ENCODE measurements at places on chromosomes 1 and 21.

DNA sequence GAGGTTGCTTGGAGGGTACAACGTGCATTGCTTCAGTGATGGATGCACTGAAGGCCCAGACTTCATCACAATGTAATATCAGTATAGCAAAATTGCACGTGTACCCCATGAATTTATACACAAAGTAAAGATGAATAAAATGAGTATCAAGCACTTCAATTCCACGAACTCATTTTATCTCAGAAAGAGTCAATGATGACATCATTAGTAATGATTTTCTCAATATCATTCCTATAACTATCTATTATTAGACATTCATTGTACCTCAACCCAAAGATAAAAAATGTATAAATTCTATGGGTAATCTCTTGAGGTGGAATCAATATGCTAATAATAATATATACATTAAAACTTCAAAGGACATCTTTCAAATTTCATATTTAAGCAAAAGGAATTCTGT is 208.4 kb downstream of the COL11A1 start:
- DNase-seq, result no peak

DNA sequence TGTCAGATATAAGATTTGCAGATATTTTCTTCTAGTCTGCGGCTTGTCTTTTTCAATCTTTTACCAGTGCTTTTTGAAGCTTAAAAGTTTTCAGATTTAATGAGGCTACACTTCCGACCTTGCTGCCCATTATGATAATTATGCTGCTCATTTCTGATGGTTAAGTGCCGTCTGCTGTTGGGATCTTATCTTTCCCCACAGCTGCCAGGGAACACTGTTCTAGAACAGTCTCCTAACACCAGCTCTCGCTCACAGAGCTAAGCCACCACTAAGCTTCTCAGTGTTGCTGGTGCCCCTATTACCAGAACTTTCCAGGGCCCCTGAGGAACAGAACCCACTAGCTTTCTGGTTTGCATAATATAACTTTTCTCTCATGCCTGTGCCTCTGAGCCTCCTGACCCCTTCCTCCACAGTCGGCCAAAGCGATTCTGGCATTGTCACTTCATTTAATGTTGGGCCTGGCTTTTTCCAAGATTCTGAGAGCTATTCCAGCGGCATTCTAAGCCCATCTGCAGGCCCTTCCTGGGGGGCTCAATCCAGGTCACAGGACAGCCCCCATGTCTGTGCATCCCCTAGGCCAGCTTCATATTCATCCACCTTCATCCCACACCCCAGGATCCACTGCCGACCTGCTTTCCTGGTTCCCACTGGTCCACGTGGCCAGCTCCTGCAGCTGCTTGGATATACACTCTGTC is 237.0 kb downstream of the PTPRU start:
- no peak for DNase-seq

DNA sequence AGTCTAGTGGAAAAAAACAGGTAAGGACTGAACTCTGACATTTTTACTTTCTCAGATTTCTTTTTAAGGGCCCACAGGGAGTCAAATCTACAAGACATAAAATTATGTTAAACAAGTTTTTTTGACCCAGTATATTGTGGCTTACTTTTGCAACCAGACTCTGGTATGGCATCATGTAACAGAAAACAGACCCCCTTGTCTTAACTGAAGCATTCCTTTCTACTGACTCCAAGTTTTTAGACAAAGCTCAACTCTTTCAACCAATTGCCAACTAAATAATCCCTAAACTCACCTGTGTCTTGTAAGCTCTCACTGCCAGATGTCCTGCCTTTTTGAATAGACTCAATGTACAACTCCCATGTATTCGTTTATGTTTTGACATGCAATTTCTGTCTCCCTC is 64.3 kb downstream of the FASLG start:
- no peak for DNase-seq

GRCh38 chr1:96837057-96837780 is 115.6 kb downstream of the PTBP2 start:
- no peak for DNase-seq

- DNase-seq, result no peak
Measured at GRCh38 chr1:53051676-53052075, 10.3 kb upstream of the PODN start.

DNA sequence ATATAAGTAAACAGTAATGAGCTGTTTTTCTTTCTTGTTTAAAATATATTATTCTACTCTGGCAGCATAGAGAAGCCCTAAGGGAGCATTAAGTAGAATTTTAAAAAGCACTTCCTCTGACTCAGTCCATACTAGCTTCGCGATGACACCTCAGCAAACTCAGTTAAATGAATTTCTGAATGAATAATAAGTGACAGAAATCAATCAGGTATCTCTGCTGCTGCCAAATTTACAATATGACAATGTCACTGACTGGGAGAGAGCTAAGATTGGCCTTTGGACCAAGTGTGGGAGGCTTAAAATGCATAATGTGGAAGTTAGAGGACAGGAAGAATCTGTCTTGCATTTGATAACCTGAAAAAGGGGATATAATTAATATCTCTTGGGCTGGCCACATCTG is 296.1 kb downstream of the HHIPL2 start:
- no peak for DNase-seq

Data from CD4-positive, alpha-beta T cell treated with Interleukin-21 for 1 hour (primary cell).